ENCODE measurements at places on chromosomes 6 and 20.

- DNase-seq, result no peak
These were observed 61.1 kb upstream of the CCN6 start for GRCh38 chr6:111992851-111993250.

DNA sequence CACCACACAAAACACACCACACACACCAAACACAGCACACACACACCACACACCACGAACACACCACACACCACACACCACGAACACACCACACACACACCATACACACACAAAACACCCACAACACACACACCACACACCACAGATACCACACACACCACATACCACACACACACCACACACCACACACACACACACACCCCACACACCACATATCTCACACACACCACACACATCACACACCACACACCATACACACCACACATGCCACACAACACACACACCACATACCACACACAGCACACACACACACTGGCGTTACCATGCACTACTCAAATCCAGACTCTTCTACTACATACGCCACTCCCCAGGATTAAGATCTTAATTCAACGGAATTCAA is 118.9 kb upstream of the THBS2 start:
- no peak for DNase-seq

DNA sequence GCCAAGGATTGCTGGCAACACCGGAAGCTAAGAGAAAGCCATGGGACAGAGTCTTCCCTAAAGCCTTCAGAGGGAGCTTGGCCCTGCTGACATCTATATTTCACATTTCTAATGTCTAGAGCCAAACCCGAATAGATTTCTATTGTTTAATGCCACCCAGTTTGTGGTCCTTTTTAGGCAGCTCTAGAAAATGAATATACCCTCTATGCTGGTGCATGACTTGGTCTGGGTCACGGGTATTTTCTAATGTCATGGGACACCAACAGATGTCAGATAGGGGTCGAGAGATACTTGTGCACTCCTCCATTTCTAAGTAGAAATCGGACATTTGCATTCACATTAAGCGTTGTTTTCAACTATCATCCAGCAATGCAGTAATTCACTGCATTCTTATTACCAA is 37.0 kb upstream of the SOX4 start:
- DNase-seq, result no peak

- DNase-seq, result no peak
These were observed 1108.2 kb upstream of the GJE1 start for GRCh38 chr6:141024526-141024925.

DNA sequence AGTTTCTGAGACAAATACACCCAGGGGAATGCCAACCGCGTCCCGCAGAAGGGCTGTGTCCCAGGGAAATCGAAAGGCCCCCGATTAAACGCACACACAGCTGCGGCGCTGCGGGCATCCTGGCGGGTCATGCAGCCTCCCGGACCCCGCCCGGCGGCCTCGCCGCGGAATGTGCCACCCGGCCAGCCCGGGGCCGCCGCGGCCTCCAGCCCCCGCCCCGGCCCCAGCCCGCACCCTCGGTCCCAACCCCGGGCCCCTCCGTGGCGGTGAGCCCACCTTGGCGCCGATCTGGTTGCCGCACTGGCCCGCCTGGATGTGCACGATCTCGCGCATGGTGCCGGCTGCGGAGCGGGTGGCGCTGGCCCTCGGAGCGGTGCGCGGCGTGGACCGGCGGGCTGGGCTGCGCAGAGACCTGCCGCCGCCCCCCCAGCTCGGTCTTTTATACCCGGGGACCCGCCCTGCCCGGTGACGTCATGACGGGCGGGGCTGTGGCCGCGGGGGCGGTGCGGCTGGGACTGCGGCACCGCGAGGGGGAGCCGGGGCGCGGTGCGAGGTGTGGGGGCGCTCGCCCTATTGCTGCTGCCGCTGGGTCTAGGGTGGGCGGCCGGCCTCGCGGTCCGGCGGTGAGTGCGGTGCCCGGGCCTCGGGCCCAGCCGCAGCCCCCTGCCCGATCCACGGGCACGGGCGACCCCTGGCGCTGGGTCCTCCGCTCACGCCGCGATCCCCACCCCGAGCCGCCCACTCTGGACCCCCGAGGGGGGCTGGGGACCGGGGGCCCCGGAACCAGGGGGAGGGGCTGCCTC is at the start of gene TUBB2A:
TUBB2A (minus strand) TSS at position 414 of the 803 bp plus-strand sequence; CDS start at position 333, 81 bp downstream.
- DNase-seq, result peak; percentile 62

DNA sequence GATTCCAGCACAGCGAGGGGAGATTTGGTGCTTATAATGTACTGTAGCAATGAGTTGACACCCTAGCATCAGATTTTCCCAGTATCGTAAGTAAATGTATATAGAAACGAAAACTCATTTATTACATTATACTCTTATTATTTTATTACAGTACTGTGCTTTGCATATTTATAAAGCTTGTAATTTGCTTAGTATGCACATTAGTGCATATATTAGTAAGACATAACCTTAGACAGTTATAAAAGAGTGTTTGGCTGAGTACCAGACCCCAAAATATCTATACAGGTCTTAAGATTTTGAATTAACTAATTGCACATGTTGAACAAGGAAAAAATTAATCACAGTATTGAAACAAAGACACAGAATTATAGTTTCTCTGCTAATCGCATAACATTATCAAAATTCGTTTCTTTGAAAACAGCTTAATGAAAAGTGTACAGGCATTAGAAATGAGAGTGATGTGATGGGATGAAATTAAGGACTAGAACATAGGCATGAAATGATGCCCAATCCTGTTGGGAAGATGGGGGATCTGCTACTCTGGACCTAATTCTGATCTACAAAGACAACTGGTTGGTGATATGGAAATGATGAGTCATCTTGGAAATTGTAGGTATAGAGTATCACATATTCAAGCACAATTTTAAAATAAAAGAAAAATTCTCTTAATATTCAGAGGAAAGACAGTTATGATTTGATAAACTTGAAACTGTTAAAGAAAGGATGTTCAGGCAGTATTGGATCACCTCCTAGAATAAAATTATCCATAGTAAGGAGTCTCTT is 42.8 kb downstream of the STXBP5 start:
- no peak for DNase-seq

- DNase-seq, result peak; percentile 7
These were observed 2.6 kb upstream of the CENPW start for GRCh38 chr6:126337323-126337722.

GRCh38 chr20:10338426-10339180 is 95.4 kb downstream of the MKKS start:
- no peak for DNase-seq

- DNase-seq, result no peak
These were observed 176.4 kb downstream of the LY86 start for GRCh38 chr6:6764764-6765434.

DNA sequence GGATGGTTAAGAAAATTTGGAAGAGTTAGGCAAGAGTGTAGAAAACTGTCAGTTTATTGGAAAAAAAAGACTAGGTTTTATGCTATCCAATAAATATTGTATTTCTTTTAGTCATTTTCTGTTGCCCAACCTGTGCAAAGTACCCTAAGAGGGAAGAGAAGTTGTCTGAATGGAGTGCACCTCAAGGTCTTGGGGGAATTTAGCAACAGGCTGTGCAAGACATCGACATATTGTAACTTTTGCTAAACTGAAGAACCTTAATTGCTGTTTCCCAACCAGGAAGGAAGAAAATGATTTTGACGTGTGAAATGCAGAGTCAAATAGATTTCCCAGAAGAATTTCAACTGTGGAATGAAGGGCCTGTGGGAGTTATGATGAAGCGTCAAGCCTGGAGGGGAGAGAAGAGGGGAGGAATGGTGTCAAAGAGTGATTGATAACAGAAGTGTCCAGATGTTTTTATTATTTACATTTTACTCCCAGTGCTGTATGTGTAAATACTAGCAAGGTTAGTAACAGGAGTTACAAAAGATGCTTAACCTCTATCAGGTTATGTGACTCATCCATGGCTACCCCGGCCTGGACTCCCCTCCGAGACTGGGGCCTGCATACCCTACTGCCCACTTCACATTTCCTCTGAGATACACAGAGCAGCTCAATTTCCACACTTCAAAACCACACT is 246.8 kb downstream of the MYLK4 start:
- peak; percentile 41 for DNase-seq

DNA sequence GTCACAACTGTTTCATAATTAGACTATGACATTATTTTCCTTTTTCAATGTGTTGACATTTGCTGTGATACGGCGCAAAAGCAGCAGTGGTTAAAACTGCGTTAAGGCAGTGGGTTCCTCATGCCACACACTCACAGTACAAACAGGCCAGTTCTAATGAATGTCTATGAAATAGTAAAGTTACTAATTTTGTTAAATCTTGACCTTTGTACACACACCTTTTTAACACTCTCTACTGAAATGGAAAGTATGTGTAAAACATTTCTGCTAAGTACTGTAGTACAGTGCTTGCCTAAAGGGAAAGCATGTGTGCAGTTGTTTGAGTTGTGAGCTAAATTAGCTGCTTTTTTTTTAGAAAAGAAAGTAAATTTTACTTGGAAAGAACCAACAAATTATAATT is 60.3 kb downstream of the CDS2 start:
- DNase-seq, result no peak

GRCh38 chr20:40980828-40981310 is 47.8 kb upstream of the TOP1 start:
- no peak for DNase-seq

- no peak for DNase-seq
These were observed 806 bp downstream of the KCNQ2 start for GRCh38 chr20:63471717-63471980.

GRCh38 chr6:117138920-117139319 is 126.4 kb upstream of the VGLL2 start:
- no peak for DNase-seq

GRCh38 chr6:97406633-97407032 is 123.6 kb upstream of the MMS22L start:
- DNase-seq, result no peak

- no peak for DNase-seq
These were observed 161.1 kb downstream of the EYS start for GRCh38 chr6:65545920-65546319.

GRCh38 chr6:6405997-6406714 is 85.7 kb upstream of the F13A1 start:
- DNase-seq, result no peak

DNA sequence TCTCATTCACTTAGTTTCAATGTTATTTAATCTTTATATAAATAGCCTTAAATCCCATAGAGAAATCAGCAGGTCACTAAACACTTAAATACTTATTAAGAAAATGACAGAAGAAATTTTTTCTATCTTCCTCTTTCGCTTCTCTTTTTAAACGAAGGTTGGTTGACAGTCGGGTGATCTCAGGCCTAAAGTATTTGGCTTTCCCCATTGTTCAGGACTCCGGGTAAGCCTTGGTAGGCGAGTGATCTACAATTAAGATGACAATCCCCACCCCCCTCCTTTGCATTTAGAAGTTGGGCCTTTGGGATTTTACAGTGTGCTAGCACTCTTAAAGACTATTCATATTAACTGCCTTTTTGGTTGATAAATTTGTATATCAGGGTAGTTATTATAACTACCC is 19.7 kb upstream of the UTRN start:
- DNase-seq, result no peak

DNA sequence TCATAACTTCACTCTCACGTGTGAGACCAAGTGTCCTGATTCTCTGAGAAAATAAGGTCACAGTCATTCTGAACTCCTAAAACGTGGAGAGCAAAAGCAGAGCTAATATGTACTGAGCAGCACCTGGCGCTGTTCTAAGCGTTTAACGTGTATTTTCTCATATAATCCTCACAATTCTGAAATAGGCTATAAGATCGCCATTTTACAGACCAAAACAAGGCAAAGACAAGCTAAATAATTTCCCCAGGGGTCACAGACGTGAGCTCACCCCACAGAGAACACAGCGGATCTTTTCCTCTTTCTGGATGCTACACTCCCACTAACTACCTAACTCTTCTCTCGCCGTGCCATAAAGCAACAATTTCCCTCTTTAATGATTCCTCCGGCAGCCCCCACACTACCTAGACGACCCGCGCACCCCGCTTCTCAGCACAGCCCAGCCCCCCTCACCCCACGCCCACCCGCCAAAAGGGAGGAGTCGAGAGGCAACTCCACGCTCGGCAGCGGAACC is 636 bp downstream of the SUPT3H start:
- no peak for DNase-seq

DNA sequence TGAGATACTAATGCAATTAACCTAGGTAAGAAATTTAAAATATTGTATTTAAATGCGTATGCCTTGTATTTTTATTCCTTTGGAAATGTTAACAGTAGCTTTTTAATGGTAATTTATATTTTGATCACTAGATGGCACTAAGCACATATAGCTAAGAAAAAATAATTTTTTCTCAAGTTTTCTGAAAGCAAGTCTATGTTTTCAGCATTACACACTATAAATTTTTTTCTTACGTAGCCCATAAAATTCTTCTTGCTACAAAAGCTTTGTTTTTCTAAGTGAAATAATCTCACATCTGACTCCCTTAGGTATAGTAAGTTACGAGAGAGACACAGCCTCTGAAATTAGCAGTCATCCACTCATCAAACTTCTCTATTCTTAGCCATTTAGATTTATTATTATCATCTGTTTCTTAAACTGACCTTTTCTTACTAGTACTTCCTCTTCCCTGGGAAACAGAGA is 35.7 kb downstream of the TSPYL4 start:
- DNase-seq, result no peak

- no peak for DNase-seq
These were observed 305.6 kb downstream of the THBS2 start for GRCh38 chr6:168948002-168948401.

GRCh38 chr6:160583794-160584193 is 80.3 kb downstream of the LPA start:
- DNase-seq, result no peak

GRCh38 chr6:136427378-136427717 is 122.9 kb downstream of the MAP7 start:
- no peak for DNase-seq

- no peak for DNase-seq
These were observed 12.8 kb upstream of the KHDRBS2 start for GRCh38 chr6:62298745-62299392.

- DNase-seq, result no peak
These were observed 9.6 kb downstream of the HRH3 start for GRCh38 chr20:62210496-62210855.

DNA sequence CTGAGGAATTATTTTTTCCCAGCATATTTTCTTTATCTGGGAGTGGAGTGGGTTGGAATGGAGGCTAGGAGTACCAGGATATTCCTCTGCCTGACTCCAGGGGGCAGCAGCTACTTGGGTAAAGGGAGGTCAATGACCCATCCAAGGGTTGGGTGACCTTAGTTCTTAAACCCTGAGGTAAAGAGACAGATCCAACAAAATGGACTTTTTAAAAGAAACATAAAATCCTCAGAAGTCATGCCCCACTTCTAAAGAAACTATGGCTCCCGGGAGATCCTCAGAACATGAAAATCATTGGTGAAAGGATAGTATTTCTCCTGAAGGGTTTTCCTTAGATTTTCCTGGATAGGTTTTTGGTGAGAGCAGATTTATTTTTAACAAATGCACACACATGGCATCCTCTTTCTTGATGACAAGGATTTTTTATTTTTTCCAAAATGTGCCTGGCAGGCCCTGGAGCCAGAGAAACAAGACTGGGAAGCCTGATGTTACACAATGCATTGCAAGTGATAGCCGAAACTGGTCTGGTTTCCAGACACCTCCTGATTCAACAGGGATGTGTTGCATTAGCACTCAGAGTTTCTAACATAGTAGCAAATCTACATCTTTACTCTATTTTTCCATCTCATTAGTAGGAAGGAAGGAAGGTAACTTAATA is 240.9 kb upstream of the BTBD3 start:
- DNase-seq, result no peak

Measured in fibroblast of skin of left biceps (primary cell).